Stimulated activated naive CD4-positive, alpha-beta T cell (primary cell): ENCODE measurements at places on chromosomes 16 and 17.

GRCh38 chr17:78647032-78647431 is 69.8 kb upstream of the DNAH17 start:
- DNase-seq: no peak

GRCh38 chr17:41914358-41914766 is 4.4 kb downstream of the ACLY start:
- DNase-seq: no peak

- DNase-seq: no peak
Observed at GRCh38 chr17:2901582-2901981, 105.3 kb downstream of the RAP1GAP2 start.

DNA sequence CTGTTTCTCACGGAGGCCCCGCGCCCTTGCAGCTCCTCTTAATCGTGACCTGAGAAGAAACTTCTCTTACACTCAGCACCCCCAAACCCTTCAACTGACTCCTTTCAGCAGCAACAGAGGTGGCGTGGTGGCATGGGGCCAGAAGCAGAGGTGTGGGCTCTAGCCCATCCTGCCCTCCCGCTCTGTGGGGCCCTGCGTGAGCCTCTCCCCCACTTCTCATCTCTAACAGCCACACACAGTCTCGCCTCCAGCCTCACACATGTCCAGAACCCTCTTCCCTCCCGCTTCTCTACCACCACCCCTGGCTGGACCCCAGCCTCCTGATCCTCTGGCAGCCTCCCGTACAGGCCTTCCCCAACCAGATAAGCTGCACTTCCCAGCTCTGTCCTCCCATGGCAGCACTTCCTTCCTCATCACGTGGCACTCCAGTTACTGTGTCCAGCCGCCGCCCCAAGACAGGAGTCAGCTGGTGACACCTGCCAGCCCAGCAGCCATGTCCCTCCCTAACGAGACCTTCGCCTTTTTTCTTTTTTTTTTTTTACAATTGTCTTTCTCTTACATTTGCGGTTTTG is 30.5 kb downstream of the NSMCE1 start:
- peak; percentile 62 for DNase-seq

DNA sequence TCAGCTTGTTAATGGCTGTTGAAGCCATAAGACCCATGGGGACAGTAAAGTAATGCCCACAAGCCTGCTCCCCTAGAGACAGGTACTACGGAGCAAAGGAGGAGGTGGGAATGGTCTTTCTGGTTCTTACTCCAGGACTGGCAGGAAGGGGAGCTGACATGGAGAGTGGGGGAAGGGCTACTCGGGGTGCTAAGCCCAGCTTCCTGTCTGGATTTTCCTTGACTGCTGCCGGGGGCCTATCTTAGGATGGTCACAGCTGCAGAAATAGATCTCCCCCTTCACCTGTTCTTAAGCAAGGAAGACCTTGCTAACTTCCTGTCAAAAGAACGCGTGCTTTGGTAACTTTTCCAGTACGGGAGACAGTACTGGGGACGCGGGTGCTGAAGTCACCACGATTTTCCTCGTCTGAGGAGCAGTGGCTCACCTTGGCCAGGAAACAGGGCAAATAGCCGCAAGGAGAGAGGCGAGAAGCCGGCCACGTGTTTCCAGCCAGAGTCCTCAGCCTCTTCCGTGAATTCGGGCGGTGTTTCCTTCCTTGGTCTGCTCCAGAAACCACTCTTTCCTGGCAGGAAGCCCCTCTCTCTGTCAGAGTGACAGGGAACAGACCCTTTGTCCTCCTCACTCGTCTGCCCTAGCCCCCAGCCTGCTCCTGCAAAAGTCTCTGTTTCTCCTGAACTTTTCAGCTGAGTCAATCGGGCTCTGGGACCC is 656 bp upstream of the PRR29 start:
- DNase-seq: no peak

DNA sequence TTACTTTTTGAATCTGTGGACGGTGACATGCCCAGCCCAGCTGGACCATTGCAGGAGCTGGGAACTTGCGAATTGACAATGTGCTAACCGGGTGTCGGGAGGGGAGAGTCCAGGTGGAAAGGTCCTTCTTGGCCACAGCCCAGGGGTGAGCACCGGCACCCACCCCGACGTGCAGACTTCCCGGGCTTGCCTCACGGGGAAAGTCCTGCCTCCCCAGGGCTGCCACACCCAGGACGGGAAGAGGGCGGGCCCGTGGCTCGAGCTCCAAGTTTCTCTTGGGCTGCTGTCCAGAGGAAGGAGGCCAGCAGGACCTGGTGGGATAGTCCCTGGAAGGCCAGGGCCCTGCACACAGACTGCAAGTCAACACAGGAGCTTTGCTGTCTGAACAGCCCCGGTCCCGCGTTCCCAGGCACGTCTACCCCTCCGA is 17.7 kb downstream of the CARD14 start:
- DNase-seq: no peak

GRCh38 chr16:68475071-68475470 is 26.8 kb upstream of the SMPD3 start:
- DNase-seq: no peak

DNA sequence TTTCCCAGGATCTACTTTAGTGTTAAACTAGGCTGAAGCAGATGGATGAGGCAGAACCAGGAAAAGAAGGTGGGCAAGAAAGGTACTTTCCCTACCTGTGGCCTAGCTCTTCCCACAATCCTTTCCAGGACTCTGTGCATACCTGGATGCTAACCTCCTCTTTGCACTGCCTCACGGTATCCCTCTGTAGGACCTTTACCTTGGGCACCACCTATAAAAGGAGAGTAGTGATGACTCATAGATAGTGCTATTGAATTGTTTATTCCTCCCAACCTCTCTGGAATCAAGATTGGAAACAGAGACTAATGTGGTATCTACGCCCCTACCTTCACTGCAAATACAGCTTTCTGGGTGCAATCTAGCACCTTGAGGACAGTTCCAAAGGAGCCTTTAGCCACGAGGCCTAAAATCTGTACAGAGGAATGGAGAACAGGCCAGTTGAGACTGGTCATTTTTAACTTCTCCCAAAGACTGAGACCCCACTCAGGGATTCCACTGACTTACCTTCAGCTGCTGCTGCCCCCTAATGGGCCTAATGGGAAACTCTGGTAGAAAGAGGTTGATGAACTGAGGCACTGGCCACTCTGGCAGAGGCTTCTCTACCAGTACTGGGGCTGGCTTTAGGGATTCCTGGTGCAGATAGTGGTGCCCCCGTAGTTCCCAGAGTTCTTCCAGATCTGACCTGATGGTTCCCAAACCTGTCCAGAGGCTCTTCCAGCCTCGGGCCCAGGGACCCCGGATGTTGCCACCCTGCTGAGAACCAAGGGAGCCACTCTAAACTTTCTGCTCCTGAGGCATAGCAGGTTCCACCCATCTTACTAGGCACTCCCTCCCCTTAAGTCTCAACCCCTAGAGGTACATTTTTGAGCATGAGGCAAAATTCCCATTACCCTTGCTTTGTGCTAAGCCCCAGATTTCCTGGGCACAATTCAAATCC is 781 bp downstream of the RSKR start:
- no peak for DNase-seq
